ENCODE measurements at places on chromosomes 6 and 20.

GRCh38 chr20:42379385-42379784, 761.2 kb upstream of the CHD6 start:
- DNase-seq: no peak

DNA sequence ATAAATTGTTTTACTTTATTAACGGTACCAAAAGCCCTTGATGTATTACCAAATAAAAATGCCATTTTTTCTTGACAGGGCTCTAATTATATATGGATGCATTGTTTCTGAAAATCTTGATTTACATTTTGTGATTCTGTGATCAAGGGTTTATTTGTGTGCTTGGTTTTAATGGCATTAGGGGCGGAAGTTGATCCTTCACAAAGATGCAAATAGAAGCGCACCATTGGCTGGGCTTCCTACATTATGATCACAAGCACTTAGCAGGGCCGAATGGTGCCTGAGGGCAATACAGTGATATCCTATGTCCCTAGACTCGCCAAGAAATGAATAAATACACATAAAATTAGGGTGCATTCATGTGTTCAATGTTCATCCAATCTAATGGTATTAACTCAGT, 172.9 kb upstream of the UST start:
- no peak for DNase-seq

GRCh38 chr6:154526996-154527395, 16.5 kb upstream of the CNKSR3 start:
- DNase-seq: no peak

DNA sequence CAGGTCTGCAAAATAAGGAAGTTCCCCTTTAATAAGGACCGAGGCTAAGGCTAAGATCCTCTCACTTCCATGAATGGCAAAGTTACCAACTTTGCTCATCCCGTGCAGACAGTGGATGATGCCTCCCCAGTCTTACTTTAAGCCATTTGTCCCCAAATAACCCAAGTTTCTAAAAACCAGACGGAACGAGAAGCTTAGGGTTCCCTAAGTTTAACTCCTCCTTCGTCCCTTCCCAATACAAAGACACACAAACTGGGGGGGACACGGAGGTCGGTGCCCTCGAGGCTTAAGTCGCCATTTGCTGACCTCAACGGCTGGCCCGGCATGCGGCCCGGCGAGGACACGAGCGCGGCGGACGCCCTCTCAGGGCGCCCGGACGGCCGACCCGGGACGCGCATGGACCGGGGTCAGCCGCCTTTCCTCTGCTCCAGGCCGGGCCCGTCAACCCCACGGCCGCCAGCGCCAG, 527 bp downstream of the FBXO30 start:
- no peak for DNase-seq

GRCh38 chr6:9140172-9140571, 704.8 kb upstream of the SLC35B3 start:
- DNase-seq: no peak

GRCh38 chr20:20547221-20547875, 165.1 kb downstream of the RALGAPA2 start:
- no peak for DNase-seq

- no peak for DNase-seq
Observed at GRCh38 chr20:41224281-41224680, 86.9 kb downstream of the PLCG1 start.

- DNase-seq: no peak
Observed at GRCh38 chr6:36227379-36228228, 31.1 kb downstream of the BRPF3 start.

GRCh38 chr6:36029464-36029863, 1.9 kb downstream of the MAPK14 start:
- DNase-seq: no peak

- no peak for DNase-seq
Observed at GRCh38 chr6:43062818-43063217, 3.4 kb downstream of the KLC4 start.

- DNase-seq: no peak
Observed at GRCh38 chr6:57104336-57104735, 14.3 kb downstream of the ZNF451 start.

- no peak for DNase-seq
Observed at GRCh38 chr6:117520603-117521395, 38.3 kb downstream of the DCBLD1 start.

DNA sequence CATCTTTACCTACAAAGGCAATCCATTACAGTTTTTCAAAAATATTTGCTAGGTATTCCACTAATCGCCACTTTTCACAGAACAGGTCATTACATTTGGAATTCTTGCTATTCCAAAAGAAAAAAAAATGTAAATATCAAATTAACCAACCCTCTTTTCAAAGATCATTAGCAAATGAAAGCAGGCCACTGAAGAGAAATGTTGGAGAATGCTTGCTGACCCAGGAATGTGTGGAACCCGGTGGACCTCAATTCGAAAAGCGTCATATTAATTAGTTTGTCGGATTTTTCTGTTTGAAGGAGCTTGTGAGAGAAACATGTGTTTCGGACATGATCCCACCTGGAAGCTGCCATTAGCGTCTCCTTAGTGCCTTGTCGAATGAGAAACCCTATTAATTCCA, 27.9 kb upstream of the SERPINB9 start:
- DNase-seq: no peak

DNA sequence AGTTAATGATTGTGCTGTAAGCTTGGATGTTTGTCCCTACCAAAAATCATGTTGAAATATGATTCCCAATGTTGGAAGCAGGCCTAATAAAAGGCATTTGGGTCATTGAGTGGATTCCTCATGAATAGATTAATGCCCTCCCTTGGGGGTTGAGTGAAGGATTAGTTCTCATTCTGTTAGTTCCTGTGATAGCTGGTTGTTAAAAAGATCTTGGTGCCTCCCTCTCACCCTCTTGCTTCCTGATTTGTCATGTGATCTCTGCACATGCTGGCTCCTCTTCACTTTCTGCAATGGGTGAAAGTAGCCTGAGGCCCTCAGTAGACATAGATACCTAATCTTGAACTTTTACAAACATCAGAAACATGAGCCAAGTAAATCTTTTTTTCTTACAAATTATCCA, 115.6 kb upstream of the HCRTR2 start:
- no peak for DNase-seq

DNA sequence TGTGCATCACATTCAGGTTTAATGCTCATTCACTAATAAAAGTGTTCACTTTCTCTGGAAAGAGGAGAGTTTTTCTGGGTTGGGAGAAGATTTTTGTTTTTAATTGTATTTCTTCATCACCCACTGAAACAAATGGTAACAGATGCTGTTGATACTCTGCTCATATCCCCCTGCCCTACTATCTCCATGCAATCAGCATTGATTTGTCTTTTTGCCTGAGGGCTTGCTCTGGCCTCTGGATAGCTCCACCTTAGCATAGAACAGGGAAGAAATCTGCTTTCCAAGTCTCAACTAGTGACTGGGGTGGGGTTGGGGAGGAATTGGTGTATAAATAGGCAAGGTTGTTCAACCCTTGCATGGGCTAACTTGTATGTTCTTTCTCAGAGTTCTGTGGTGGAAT, 296.4 kb downstream of the KHDRBS2 start:
- DNase-seq: no peak

DNA sequence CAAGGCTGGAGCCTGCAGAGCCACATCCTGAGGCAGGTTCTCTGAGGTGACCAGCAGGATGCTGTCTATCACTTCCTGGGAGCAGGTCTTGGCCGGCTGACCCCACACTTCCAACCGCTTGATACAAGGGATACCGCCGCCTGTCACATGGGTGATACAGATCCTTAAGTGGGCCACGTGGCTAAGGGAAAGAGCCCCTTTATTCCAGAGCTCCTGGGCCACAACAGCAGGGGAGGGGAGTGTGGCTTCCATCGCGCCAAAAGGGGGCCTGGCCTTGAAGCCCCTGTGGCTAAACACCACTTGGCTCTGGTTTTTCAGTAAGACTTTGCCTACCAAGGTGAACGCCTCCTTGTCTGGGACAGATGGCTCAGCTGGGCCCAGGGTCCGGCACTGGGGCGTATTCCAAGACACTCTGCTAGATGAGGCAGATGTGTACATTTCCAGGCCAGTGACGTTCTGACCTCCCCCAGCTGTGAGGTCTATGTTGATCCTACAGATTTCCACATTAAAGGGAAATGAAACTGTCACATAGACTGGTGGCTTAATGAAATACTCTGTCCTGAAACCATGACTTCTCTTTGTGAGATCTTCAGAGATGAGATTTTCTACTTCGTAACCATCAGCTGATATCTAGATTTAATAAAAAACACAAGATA, 37.6 kb upstream of the AVP start:
- no peak for DNase-seq

- no peak for DNase-seq
Observed at GRCh38 chr6:165939047-165939446, 228.6 kb downstream of the TBXT start.

- DNase-seq: no peak
Observed at GRCh38 chr6:117910549-117910948, 3.5 kb downstream of the SLC35F1 start.

DNA sequence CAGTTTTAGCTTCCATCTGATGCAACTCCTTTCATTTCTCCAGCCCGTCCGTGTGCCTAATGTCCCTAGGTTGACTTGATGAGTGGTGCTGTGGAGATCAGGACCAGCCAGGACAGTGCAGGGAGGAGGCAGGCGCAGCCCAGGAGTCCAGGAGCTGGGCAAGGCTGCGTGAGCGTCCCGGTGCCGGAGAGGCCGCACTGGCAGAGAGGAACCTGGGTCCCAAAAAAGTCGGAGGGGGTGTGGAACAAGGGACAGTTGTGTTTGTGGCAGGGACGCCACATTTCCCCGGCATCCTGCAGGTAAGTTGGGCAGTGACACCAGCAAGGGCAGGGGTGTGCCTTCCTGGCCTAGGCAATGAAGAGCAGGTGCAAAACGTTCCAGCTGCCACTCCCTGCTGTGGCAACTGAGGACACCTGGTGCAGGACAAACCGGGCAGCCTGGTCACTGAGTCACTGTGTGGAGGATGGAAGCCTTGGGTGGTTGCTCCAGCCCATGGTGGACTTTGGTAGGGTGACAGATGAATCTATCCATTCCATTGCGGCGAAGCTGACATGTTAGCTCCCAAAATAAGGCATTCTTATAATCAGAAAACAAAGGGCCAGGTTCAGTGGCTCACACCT, 53.2 kb downstream of the RAMACL start:
- no peak for DNase-seq

DNA sequence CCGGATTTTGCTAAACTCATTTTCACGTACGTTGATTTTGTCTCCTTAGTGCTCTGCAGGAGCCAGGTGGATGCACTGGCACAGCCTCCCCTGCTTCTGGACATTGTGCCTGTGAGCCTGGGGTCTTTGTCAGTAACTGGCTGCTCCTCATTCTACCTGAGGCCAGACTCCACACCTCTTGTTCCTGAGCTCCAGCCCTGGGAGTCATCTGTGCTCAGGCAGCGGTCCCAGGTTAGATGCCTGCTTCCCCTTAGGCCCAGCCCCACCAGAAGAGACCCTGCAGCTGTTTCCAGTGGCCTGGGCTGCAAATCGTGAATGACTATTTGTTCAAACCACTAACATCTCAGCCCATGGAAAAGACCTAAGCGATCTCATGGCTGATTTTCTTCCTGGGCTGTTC, 129.1 kb downstream of the ERMARD start:
- DNase-seq: no peak

DNA sequence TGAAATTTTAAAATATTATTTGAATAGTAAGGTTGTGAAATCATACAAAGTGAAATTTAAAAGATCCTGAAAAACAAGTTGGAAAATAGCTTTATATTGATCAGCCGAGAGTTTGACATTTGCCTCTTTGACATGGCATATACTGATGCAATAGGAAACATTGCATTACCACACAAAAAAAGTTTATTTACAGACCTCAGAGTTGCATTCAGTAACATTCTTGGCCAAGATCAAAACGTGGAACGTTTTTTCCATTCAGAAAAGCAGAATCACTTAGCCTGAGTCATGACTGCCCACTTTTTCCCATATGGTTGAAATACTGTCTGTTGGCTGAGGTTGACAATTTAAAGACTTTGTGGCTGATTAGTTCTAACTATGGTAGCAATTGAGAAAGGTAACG, 55.1 kb upstream of the BACH2 start:
- peak; percentile 9 for DNase-seq

DNA sequence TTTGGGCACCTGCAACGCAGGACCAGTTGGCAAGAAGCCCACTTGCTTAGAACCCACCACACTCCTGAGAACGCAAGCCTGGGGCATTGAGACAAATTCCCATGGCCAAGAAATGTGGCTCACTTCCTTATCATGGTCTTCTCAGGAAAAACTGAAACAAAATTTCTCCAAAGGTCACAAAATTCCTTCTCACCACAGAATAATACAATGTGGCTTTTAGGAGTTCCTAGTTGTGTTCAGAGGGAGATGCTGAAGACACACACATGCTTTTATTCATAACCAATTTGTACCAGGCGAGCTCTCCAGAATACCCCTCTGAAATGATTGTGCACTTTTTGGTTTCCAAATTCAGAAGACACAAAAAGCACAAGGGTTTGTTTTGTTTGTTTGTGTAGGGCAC, 31.6 kb downstream of the ADTRP start:
- DNase-seq: no peak

GRCh38 chr20:58626051-58626450, 25.0 kb upstream of the STX16 start:
- no peak for DNase-seq

DNA sequence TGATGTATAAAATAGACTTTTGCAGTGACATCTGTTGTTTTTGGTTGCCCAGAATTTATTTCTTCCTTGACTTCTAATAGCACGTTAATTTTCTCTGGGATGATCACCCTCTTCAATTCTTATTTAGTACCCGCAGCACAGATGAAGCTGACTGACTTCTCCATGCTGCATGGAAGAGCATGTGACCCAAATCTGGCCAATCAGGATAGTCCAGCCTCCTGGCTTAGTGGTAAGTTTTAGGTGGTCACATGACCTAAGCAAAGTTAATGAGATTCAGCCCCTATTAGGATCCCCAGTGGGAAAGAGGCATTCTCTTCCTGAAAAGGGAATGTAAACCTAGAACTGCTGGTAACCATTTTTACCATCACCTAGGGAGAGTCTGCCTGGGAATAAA, 13.8 kb upstream of the SIRT5 start:
- DNase-seq: no peak

DNA sequence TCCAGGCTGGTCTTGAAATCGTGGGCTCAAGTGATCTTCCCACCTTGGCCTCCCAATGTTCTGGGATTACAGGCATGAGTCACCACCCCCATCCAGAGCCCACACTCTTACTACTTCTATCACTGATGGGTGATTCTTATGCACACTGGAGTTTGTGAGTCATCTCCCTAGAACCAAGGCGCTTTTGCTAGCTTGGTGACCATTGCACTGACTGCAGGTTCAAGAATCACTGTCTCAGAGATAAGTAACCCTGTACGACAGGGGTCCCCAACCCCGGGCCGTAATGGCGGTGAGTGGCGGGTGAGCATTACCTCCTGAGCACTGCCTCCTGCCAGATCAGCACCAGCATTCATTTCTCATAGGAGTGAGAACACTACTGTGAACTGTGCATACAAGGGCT, 118.8 kb downstream of the MAP3K7 start:
- peak; percentile 40 for DNase-seq

GRCh38 chr6:134402372-134402984, 84.6 kb upstream of the SGK1 start:
- no peak for DNase-seq

GRCh38 chr20:23407781-23408464, 13.4 kb downstream of the NAPB start:
- DNase-seq: no peak

- no peak for DNase-seq
Observed at GRCh38 chr6:38168699-38169098, 349.2 kb downstream of the ZFAND3 start.

- DNase-seq: no peak
Observed at GRCh38 chr6:123518441-123519188, 118.1 kb downstream of the TRDN start.
